ENCODE measurements at places on chromosomes 3 and 15. TPM values are rescaled to one million over a fixed set of nuclear protein-coding genes. Genes with fewer than 3 reads are reported as not detected.
A peak's percentile ranks its signal among the peaks of the same experiment; 100 is the strongest.

The EDEM1 gene
- total RNA-seq, result 32.6 TPM

The FBN1 gene
- total RNA-seq, result 4,431 TPM

The GOLGA8R gene
- 0.33 TPM for total RNA-seq

The PAQR5 gene
- total RNA-seq, result not detected

GRCh38 chr15:96411056-96412031, 80.8 kb downstream of the NR2F2 start:
- no peak for DNase-seq

DNA sequence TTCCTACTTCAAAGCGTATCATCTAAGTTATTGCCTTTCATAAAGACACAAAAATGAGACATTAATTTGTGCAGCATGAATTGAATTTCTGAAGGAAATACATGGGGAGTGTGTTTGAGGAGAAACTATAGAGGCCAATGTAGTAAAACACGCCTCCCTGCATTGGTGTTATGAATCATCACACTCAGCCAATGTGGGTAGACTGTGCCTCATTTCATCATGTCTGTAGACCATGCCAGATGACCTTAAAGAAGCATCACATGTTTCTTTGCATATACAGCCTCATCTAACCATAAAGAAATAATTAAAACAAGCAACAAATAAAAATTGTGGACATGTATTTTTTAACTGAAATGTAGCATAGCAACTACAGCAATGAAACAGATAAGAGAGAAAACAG, 486.0 kb upstream of the ADAMTS9 start:
- DNase-seq, result no peak

DNA sequence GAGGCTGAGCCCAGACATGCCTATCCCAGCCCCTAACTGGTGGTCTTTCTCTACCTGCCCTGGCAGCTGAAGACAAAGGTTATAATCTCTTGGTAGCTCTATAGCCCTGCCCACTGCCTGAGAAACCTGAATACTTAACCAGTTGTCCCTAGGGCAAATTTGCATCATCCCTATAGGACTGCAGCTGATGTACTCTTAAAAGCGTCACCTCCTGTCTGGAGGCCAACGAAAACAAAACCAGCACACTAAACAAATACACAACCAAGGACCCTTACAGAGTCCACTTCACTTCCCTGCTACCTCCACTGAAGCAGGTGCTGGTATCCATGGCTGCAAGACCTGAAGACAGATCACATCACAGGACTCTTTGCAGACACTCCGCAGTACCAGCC, 98.0 kb downstream of the KCNAB1 start:
- no peak for DNase-seq

DNA sequence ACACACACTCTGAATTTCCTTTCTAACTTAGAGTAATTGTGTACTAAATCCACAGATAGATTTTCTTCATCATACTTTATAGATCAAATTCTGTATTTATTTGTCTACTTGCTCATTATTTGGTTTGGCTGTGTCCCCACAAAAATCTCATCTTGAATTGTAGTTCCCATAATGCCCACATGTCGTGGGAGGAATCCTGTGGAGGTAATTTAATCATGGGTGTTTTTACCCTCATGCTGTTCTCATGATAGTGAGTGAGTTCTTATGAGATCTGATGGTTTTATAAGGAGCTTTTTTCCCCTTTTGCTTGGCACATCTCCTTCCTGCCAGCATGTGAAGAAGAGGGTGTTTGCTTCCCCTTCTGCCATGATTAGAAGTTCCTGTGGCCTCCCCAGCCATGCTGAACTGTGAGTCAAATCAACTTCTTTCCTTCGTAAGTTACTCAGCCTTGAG, 198.3 kb upstream of the TGFBR2 start:
- DNase-seq, result no peak

GRCh38 chr15:34055868-34056595, 17.0 kb upstream of the AVEN start:
- peak; percentile 97 for DNase-seq

DNA sequence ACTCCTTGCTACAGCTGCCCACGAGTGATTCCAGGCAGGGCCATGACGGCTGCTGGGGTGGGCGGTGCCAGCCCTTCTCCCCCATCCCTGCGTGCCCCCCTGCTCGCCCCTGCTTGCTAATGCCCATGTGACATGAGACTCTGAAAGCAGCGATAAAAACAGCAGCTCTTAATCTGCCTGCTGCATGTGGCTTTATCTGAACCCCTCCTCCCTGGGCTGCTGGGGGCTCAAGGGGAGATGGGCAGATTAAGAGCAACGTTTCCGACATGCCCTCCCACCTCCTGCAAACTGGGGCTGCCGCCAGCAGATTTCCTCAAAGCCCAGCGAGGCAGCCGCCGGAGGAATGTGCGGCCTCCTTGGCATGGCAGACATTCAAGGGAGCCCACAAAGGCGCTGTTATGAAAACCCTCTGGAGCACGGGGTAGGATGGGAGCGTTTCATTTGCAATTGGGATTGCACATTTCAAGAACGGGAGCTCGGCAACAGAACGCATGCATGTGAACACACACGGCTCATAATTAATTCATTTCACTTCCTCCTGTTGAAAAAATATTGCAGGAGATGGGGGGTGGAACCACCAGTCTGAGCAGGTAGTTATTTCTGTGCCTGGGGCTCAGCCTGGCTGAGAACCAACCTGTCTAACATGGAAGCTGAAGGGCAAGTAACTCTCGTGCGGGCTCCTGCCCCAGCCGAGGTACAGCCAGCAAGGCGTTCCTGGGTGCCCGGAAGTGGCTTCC, 504.2 kb upstream of the PROK2 start:
- DNase-seq, result no peak

- no peak for DNase-seq
These were observed 74.4 kb upstream of the SCN10A start for GRCh38 chr3:38890426-38890825.

DNA sequence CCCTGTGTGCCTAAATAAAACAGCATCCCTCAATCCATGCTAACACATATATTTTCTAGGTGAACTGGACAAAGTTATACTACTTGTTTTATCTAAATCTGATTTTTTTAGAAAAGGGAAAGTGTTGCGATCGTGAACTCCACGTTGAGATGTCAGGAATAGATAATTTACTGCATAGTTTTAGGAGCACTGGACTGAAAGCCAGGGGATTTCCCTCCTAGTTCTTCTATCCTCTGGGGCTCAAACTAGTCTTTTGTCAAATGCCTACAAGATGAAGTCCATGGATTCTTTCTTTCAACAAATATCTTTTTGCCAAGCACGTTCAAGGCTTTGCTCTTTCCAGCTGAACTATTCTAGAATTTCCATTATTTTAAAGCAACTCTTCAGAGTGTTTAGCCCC, 617 bp upstream of the HPS3 start:
- peak; percentile 44 for DNase-seq

DNA sequence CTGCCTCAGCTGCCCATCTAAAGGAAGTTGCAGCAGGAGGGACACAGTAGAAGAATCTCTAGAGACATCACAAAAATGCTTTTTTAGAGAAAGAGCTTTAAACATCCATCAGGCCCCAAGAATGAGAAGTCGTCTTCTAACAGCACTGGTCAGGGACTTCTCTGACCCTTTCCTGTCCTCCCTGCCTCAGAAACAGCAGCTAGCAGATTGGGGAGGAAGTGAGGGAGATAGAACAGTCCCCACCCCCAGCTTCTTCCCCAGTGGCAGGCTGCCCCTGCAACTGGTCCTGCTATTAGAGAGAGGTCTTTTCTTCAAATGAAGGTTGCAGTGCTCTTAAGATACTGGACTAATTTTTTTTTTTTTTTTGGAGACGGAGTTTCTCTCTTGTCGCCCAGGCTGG, 55.1 kb downstream of the PDE8A start:
- DNase-seq, result no peak

- DNase-seq, result no peak
These were observed 105.4 kb downstream of the PLCL2 start for GRCh38 chr3:16990163-16990562.
